Skin of body (tissue), 3 donors: ENCODE measurements at places on chromosomes 3 and 15.

DNA sequence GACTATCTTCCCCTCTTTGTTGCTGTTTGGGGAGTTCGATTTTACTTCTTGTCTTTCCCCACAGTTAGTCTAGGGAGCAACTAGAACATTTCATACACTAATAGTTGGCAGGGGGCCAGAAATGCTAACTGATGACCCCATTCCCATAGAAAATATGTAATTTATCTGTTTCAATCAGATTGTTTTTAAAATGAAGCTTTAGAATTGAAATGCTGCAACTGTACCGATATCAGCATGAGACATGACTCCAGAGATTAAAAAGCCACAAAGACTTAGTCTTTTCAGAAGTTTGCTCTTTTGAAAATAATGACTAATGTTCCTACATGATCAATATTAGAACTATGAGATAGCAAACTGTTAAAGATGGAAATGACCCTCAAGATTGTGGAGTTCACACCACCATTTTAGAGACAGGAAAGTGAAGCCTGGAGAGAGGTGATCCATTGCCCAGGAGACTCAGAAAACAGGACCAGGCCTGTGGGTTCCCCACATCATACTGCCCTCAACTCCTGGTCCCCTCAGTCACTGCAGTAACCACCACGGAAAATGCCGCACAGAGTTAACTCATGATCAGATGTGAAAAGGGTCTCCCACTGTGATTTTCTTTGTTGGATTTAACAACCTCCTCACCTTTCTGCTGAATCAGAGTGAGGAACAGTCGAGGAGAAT is 130.3 kb downstream of the CHDH start:
- DNase-seq = no peak

GRCh38 chr3:171753665-171754408 is 56.4 kb downstream of the PLD1 start:
- DNase-seq = no peak

DNA sequence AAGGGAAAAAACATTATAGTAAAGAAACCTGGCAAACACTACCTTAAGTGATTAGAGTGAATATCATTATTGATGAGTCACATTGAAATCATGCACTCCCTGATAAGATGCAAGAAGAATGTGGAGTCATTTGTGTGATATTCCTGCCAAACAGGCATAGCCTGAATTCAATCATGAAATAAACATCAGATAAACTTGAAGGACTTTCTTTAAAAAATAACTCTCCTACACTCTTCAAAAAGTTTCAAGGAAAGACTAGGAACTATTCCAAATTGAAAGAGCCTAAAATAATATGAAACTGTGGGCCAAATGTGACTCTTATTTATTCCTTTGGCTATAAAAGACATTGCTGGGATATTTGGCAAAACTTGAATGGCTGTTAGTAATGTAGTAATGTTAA is 625.7 kb upstream of the LMCD1 start:
- peak; percentile 32 for DNase-seq

DNA sequence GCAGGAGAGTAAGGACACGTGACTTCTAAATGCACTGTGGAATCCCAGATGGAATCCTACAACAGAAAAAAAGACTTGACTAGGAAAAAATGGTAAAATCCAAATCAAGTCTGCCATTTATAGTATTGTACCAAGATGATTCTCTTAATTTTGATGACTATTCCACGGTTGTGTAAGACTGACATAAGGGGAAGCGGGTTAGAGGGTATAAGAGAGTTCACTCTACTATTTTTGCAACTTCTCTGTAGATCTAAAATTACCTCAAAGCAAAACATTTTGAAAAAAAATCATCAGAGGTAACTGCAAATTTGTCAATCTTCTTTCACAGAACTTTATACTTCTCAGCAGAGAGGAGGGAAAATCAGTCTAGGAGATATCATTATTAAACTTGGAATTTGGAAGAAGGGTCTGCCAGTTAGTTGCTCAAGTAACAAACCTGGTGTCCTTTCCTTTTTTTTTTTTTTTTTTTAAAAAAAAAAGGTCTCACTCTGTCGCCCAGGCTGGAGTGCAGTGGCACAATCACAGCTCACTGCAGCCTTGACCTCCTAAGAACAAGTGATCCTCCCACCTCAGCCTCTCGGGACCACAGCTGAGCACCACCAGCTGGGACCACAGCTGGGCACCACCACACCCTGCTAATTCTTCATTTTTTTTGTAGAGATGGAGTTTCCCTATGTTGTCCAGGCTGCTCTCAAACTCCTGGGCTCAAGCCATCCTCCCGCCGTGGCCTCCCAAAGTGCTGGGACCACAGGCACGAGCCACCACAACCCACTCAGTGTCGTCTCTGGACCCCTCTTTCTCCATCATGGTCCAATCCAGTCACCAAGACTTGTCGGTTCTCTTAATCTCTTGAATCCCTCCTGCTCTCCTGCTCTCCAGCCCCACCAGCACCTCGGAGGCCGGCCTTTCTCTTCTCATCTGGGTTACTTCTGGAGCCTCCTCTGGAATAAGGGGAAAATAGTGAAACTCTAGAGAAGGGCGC is 14.9 kb upstream of the HES1 start:
- DNase-seq = no peak

DNA sequence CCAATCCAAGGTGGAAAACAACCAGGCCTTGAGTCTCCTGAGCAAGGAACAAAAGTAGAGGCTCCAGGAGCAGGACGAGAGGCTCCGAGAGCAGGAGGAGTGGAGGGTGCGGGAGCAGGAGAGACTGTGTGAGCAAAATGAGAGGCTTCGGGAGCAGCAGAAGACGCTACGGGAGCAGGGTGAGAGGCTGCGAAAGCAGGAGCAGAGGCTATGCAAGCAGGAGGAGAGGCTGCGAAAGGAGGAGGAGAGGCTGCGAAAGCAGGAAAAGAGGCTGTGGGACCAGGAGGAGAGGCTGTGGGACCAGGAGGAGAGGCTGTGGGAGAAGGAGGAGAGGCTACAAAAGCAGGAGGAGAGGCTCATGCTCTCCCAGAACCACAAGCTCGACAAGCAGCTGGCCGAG is 60.3 kb upstream of the UBE2Q2 start:
- no peak for DNase-seq

- DNase-seq = no peak
These were observed 42.1 kb downstream of the PPCDC start for GRCh38 chr15:75065467-75065850.

DNA sequence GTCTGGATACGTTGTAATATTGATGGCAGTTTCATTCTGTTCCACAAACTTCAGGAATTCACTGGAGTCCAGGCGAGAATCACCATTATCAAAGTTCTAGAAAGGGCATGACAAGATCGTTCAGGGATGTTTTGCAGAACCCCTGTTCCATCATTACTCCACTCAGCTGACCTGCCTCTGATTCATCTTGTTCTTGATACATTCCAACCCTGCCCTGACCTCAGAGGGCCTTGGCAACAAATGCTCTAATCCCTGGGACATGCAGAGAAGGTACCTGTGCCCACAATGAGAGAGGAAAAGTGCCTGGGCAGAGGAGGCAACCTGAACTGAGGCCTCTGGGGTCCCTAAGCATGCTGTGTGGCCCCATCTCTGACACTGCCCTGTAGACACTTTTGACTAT is 45.9 kb downstream of the FSTL1 start:
- no peak for DNase-seq

DNA sequence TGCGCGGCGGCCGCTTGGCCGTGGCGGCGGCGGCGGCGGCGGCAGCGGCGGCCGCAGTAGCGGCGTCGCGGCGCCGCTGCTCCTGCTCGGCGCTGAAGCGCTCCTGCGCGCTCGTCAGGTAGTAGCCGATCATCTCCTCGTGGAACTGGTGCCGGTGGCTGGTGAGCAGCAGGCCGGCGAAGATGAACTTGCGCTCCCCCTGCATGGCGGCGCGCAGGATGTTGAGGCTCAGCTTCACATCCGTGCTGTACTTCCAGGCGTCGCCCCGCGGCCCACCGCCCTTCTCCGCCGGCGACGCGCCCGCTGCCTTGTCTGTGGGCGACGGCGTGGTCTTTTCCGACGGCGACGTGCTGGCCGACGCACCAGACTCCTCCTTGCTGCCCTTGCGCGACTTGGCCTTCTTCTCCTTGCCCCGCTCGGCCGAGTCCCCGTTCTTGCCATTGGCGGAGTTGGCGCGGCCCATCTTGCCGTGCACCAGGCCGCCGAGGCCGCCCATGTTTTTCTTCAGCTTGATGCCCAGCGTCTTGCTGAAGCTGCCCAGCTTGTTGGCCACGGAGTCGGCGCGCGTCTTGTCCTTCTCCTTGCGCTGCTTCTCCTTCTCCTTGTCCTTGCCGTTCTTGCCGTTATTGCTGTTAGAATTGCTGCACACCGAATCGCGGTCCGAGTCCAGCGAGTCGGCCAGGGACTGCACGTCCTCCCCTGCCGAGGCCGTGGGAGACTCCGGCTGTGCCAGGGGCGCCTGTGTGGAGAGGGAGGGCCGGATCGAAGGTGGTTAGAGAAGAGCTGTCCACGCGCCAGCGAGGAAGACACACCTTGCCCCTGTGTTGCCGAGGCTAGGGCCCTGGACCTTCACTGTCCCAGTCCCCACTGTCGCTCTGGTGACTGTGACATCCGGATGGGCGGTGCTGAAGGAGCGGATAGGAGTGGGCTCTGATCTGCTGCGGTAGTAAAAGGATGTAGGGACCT is 157.6 kb downstream of the KLF13 start:
- no peak for DNase-seq

GRCh38 chr3:12472000-12472610 is 12.2 kb upstream of the TSEN2 start:
- DNase-seq = peak; percentile 60

DNA sequence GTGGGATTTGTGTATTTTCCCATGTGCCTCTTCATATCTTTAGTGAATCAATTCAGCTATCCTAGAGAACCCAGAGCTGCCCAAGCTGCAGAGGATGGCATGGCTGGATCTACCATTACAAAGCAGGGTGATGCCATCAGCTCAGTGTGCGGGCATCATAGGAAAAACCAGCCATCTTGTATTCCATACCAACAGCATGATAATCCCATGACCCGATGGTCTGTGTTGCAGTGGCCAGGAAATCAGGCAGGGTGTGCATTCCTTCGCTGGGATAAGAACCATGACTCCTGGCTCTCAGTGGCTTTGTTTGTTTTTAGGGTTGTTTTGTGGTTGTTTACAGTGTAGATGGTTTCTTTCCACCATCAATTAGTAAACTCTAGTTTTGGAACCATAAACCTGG is 36.0 kb downstream of the ARHGAP31 start:
- DNase-seq = no peak

- no peak for DNase-seq
These were observed 137.5 kb downstream of the ADAM10 start for GRCh38 chr15:58611731-58612676.

DNA sequence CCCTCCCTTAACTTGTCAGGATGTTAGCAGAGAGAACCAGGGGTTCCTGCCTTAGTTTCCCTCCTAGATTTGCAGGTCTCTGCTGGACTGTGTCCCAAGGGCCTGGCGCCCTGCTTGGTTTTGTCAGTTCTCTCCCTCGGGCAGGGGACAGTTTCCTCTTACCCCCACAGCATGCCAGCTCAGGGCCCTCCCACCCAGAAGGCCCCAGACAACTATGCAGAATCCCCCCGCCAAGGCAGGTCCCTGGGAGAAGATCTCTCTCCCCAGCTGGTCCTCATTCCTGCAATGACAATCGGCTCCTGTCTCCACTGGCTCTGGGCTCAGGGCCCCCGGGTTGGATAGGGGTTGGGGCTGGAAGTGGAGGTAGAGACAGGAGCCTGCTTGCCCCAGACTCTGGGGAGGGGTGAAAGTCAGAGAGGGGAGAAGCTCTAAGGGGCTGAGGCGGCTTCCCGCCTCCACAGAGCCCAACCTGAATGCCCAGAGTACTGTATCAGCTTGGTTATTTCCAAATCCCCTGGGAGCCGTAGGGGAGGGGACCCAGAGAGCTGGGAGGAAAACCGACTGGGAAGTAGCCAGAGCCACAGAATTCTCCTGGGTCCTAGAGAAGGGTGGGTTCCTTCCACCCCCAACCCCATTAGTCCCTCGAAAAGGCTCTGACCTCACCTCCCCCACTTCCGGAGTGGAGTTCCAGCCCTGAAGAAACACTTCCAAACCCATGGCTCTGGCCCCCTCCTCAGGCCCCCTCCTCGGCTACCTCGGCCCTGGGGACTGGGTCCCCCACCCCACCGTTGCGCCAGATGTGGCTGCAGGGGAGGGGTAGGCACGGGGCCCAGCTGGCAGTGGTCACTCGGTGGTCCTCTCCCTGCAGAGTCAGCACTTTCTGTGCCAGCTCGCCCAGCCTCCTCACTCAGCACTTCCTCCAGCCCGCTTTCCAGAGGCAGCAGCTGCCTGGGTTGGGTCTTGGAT is 3.8 kb upstream of the LOXL1 start:
- DNase-seq = peak; percentile 37

DNA sequence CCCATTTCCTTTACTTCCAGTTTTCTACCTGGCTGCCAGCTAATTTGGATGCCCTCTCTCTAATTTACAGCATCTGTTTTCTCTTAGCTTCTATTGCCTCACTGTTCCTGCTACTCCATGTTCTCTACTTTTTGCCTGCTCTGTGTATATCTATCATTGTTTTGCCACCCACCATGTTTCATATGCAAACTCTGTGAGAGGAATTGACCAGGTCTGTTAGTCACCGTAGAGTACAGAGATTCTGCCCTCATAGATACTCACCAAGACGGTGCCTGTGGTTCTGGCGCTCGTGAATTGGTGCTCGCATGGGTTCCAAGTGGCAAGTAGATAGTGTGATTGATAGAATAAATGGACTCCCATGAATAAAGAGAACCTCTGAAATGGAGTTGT is 288.8 kb downstream of the CNTN6 start:
- DNase-seq = no peak

GRCh38 chr15:59917504-59918157 is 86.5 kb upstream of the FOXB1 start:
- DNase-seq = no peak

DNA sequence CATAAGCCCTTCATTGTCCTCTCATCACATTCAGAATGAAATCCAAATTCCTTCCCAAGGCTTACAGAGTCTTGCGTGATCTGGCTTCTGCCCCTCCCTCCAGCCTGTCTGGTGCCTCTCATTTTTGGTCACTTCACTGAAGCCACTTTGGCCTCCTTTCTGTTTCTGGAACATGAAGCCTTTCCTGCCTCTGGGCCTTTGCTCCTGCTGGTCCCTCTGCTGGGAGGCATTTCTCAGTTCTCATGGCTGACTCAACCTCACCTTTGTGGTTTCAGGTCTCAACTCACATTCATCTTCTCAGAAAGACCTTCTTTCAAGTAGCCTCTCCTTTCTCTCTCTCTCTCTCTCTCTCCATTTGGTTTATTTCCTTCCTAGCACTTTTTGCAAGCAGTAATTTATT is 43.9 kb upstream of the BHLHE40 start:
- DNase-seq = no peak

DNA sequence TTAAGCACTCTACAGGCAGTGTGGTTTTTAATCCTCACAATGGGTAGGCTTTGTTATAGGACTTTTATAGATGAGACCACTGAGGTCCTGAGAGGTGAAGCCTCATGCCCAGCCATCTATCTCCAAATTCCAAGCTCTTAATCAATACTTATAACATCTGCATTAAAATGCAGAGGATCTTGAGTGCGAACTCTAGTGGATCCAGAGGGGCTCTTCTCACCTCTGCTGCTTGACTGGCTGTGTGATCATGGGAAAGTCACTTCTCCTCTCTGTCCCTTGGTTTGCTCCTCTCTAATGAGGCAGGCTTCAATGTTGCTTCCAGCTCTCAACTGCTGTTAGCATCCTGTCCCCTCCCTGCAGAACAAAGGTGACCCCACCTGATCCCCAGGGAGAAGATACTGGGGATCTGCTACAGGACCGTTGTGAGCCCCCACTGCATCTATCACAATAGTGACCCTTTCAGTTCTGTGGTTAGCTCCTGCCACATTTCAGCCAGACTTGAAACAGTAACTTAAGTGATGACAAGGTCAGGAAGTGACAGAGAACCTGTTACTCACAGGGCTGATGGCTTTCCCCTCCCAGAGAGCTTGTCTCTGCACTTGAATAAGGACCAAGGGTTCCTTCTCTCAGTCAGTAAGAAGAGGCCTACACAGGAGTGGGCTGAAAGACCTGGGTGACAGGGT is 1.3 kb downstream of the SLC27A2 start:
- no peak for DNase-seq
